DMS79 treated with DMSO at 0.1 percent for 48 hours (cell line): ENCODE measurements at places on chromosomes 2 and 18.

- DNase-seq: no peak
These were observed 34.7 kb downstream of the TRABD2A start for GRCh38 chr2:84846041-84846663.

DNA sequence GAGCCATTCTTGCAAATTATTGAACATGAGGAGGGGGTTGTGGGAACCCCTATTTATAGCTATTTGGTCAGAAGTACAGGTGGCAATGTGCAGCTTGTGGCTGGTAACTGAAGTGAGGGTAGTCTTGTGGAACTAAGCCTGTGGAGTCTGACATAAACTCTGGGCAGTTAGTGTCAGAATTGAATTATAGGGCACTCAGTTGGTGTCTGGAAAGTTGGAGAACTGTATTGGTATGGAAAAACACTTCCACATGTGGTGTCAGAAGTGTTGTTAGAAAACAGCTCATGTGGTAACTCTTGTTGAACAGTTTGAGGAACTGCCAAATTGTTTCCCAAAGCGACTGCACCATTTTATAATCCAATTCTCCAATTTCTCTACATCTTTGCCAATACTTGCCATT lies 7.5 kb downstream of the RALBP1 start:
- DNase-seq: no peak

DNA sequence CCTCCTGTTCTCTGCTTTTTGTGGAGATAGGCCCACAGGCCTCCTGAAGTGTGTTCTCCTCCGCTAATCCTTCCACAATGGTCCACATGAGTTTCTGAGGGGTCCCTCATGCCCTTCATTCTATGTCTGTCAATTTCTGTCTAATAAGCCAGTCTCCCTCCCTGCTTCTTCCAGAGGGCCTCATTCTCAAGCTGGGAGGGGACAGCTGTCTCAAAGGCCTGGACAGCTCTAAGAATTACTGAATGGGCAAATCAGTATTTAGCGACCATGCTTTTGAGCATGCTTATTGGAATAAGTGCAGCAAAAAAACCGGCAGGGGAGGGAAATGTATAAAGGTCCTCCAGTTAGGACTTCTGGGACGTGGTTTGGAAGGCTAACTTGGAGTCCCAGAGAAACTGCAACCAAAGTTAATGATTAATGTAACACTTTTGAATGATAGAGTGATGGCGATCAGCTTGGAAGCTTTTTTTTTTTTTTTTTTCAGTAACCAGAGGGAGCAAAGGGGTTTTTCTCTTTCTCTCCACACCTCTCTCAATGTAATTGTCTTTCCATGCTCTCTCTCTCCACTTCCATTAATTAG lies 890.7 kb upstream of the POU3F3 start:
- DNase-seq: no peak

GRCh38 chr2:136116151-136116812 lies 1.7 kb downstream of the CXCR4 start:
- peak; percentile 67 for DNase-seq
